ENCODE measurements at places on chromosomes 7 and 10.

- no peak for DNase-seq
Measured at GRCh38 chr10:14507781-14508180, 177.1 kb upstream of the FRMD4A start.

DNA sequence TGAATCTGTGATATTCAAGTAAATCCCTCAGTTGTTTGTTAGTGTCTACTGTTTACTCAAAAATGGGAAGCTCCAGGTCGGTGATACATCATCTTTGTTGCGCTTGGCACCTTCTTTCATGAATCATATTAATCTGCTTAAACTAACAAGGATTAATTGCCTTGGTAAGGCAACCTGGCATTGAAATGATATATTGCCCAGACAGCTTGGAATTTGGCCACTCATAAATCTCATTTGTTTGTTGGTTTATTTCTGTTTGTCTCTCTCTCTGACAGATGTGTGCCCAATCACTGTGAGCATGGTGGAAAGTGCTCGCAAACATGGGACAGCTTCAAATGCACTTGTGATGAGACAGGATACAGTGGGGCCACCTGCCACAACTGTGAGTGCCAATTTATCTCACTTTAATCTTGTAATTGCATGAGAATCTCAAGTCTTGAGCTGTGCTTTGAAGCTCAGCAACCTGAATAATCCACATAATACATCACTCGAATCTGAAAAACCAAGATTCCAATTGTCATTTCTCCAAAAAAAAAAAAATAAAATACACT lies 1104.8 kb upstream of the C7orf33 start:
- DNase-seq, result no peak

GRCh38 chr10:118963933-118964332 lies 65.6 kb upstream of the NANOS1 start:
- no peak for DNase-seq

DNA sequence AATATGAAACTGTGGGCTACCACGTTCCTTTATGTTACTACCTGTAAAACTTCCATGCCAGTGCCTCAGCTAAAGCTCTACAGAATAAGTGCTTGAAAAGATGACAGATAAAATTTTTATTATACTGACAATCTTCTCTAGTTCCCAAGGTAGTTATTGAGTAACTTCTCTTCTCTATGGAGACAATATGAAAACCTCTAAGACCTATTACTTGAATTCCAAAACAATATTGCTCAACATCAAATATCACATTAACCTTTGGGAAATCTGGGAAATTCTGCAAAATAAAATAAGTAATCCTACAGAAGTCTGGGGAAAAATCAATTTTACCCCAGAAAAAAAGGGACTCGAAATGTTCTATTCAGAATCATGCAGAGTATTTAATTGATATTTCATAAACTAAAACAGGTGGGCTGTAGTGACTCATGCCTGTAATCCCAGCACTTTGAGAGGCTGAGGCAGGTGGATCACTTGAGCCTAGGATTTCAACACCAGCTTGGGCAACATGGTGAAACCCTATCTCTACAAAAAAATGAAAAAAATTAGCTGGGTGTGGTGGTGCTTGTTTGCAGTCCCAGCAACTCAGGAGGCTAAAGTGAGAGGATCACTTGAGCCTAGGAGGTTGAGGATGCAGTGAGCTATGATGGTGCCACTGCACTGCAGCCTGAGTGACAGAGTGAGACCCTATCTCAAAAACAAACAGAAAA lies 23.8 kb upstream of the ANK3 start:
- no peak for DNase-seq

GRCh38 chr10:59709395-59710125 lies at the start of gene SLC16A9:
Gene SLC16A9, minus strand, starts transcription at chr10:59709850. Its CDS starts 25,559 bp downstream, at chr10:59684291.
- peak; percentile 56 for DNase-seq

- DNase-seq, result no peak
Measured at GRCh38 chr7:51602376-51602775, 285.8 kb upstream of the COBL start.

DNA sequence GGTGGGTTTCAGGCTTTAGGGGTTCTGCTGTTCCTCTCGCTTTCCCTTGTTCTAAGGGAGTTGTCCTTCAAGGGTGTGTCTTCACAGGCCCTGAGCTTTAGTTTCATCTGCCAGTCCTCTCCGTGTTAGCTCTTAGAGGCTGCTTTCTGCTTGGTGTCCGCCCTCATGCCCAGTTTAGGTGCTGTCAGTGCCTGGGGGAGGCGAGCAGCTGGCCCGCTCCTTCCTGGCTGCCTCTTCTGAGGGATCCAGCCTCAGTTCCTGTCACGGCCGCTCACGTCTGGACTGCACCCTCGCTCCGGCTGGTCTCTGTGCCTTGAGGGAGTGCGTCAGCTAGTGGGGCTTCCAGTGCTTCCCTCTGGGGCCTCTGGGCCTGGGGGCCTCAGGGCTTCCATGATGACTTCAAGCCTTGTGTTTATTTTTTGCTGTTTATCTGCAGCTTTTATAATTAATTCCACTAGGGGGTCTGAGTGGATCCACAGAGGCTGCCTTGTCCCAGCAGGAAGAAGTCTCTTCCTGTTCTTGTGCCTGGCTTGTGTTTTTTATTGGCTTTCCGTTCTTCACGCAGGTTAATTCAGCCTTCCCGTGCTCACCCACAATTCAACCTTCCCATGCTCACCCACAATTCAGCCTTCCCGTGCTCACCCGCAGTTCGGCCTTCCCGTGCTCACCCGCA lies 33.0 kb downstream of the WDR37 start:
- DNase-seq, result no peak
